ENCODE measurements at places on chromosomes 3 and 15.

DNA sequence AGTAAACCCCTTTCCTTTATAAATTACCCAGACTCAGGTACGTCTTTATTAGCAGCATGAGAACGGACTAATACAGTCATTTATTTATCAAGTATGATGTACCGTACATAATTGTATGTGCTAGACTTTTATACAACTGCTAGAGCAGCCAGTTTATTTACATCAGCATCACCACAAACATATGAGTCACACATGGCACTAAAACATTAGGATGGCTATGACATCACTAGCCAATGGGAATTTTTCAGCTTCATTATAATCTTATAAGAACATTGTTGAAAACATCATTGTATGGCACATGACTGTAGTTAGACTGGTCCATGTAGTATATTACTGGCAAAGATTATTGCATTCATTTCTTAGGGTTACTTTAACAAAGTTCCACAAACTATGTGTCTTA lies 121.7 kb downstream of the ZMAT3 start:
- no peak for DNase-seq

- DNase-seq = no peak
Measured at GRCh38 chr3:159775372-159775961, 213.2 kb upstream of the IL12A start.

DNA sequence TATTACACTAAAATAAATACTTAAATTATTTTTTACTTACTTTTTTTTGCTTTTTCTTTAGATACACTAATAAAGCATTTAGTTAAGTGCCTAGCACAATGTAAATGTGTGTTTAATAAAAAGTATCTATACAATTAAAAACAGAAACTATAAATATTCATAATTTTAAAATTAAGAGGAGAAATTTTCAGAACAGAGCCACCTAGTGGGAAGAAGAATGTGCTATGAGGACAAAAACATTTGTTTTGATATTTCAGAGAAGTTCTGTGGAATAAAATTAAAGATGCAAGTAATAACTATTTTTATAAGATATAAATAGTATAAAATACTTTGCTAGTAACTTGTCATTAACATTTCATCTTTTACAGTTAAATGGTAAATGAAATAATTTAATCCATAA lies 33.6 kb upstream of the PLSCR5 start:
- no peak for DNase-seq

- peak; percentile 17 for DNase-seq
Measured at GRCh38 chr3:42345811-42346210, 64.6 kb downstream of the LYZL4 start.

- no peak for DNase-seq
Measured at GRCh38 chr3:174325834-174326700, 533.1 kb upstream of the NAALADL2 start.

DNA sequence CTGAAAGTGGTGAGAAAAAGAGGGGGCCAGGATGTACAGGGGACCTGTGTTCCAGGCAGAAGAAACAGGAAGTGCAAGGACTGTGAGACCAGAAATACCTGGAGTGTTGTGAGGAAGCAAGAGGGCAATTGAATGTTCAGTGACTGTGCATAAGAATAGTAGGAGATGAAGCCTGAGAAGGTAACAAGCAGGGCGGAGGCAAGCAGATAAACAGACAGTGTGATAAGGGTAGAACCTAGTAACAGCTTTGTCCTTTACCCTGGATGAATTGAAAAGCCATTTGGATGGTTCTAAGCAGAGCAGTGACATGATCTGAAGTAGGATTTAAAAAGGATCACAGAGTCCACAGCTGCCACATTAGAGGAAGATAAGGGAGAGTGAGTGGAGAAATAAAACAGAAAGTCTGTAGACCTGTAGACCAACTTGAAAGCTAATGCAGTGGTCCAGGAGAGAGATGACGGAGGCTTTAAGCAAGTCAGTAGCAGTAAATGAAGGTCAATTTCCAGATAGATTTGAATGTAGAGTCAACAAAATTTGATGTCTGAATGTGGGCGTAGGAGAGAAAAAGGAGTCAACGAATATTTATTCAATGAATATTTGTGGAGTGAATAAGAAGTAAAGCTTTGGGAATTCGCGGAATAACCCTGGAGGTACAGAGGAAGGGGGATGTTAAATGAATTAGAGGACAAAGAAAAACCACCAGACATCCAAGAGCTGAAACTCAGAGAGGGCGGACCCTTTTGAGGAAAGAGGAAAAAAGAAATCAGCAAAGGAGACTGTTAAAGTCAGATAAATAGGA lies 4.2 kb upstream of the PLOD2 start:
- DNase-seq = no peak

GRCh38 chr15:64961013-64961412 lies 28.7 kb downstream of the SPG21 start:
- no peak for DNase-seq

DNA sequence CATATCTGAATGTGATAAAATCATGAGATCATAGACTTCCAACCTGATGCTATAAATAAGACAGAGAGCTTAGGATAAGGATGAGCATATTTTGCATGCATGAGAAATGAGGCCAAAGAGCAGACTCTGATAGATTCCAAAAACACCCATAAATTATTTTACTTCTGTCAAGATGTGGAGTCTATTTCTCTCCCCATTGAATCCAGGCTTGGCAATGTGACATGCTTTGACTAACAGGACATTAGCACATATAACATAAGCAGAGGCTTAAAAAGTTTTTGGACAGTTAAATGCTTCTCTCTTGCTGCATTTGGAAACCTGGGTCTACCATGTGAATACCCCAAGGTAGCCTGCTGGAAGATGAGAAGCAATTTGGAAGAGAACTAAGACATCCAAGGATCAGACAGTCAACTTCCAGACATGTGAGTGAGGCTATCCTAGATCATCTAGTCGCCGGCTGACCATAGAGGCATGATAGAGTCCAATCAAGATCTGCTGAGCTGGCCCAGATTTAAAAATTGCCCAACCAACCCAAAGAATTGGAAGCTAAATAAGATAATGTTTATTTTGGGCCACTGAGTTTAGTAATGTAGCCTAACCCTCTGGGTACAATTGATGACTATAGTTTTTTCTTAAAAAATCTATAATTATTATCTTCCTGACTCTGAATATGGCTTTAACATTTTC lies 30.3 kb downstream of the MYLK start:
- no peak for DNase-seq

- no peak for DNase-seq
Measured at GRCh38 chr3:178308771-178309170, 227.5 kb upstream of the KCNMB2 start.

- no peak for DNase-seq
Measured at GRCh38 chr3:74542441-74542840, 72.0 kb downstream of the CNTN3 start.

DNA sequence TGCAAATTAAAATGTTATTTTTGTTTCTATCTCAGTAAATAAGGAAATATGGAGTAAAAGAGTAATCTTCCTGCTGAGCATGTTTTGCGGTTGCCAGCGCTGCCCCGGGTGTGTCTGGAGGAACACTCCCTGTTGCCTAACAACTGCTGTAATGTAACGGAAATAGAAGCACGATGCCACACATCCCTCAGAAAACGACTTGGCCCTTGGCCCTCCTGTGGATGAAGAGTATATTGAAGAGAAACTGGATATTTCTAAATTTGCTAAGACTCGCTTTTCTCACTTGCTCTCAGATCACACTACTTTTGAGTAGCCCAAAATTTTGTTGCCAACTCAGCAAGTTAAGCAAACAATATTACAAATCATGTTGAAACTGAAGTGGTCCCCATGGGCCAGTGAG lies 18.9 kb downstream of the CX3CR1 start:
- peak; percentile 98 for DNase-seq

- DNase-seq = peak; percentile 39
Measured at GRCh38 chr3:186589121-186589520, 18.6 kb downstream of the DNAJB11 start.

DNA sequence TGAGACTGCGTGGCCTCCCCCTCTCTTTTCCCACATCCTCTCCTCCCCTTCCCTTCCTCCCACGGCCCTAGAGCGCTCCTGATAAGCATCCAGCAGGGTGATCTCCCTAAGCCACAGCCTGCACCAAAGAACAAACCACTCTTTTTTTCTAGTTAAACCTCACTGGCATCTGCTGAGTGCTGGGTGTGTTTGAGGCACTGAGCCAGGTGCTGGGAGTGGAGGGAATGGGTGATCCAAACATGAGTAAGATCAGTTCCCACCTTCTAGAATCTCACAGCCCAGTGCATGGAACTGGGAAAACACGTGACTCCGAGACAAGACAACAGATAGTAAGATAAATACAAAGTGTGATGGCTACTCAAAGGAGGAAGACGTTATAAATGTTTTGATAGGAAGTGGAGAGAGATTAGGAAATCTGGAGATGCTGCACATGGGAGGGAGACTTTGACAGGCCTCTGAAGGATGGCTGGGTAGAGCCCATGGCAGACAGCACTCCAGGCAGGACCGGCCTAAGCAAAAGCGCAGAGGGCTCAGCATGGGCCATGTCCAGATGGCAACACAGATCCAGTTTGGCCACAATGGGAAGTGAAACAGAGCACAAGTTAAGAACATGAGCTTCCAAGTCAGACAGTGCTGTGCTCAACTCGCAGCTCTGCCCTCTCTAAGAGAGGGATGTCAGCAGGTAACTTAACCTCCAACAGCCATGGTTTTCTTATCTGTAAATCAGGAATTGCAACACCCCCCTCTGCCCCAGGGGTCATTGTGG lies 55.6 kb downstream of the CCR3 start:
- peak; percentile 99 for DNase-seq

DNA sequence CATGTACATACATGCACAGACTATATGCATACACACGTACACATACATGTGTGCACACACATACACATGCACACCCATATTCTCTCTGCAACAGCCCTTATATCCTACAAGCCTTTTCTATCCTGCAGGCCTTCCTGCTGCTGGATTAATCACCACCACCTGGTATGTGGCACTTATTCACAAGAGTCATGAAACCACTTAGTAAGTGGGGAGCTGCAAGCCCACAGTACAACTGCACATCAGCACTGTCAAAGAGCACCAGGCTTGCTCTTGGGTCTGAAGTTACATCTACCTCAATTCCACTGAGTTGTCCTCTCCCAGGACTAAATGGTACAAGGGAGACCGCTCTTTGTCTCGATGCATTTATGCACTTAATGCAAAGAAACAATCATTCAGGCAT lies 233.2 kb downstream of the KLF13 start:
- no peak for DNase-seq

GRCh38 chr3:138638641-138639040 lies 30.1 kb downstream of the FAIM start:
- no peak for DNase-seq

DNA sequence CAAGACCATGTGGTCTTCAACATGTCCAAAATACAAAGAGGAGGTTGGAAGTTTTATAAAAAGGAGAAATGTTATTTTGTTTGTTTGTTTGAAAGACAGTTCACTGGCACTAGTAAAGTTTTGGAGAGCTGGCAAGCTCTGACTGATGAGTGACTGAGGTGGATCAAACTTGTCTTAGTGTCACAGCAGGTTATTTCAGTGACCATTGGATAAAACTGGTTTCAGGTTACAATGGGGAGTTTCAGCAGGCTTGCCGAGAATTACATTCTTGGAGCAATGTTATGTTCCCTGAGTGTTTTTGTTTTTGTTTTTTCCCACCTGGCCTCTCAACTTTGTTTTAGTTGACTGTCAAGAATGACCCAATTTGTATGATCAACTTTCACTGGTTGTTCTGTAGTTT lies 414.5 kb upstream of the ARHGEF26 start:
- DNase-seq = no peak

DNA sequence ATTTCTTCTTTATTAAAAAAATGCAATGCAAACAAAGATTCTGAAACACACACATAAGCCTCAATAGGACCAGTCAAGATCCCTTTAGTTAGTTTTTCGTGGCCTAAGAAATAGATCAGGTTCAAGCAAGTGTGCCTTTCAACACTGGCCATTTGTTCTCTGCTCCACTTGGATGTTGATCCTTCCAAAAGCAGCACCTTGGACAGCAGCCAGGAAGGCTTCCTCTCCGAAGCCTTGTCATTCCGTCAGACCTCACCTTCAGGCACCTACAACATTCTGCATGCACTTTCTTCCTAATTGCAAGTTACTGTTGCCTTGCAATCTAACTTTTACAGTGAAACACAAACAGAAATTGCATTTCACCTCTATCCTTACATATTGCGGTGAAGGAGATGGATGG lies 155.9 kb upstream of the FEZF2 start:
- no peak for DNase-seq

DNA sequence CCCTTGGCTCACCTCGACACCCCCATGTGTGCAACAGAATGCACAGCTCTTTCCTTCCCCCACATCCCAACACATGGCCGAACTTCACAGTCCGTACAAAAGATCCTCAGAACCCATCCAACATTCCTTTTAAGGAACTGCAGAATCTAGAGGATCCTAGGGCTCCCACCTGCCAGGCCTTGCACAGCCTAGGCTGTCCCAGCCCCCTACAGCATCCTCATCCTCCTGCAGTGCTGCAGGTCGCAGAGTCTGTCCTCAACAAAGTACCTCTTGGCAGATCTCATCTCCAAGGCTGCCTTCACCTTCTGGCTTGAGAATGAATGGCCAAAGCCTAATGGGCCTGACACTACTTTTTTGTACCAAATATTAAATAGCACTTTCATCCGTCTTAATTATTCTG lies 19.8 kb downstream of the PRR23E start:
- no peak for DNase-seq

DNA sequence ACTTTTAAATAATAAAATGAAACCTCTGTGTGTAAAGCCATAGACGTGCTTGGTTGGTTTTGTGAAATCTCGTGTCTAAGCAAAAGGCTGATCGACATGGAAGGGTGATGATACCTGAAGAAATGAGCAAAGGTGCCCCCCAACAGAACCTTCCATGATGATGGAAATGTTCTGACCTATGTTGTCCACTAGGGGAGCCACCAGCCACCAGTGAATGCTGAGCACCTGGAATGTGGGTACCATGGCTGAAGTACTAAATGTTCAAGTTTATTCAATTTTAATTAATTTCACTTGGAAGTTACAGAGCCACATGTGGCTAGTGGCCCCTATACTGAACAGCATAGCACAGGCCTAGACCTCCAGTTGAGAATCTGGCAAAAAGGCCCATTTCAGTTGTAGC lies 158.8 kb downstream of the POLR2M start:
- DNase-seq = no peak

DNA sequence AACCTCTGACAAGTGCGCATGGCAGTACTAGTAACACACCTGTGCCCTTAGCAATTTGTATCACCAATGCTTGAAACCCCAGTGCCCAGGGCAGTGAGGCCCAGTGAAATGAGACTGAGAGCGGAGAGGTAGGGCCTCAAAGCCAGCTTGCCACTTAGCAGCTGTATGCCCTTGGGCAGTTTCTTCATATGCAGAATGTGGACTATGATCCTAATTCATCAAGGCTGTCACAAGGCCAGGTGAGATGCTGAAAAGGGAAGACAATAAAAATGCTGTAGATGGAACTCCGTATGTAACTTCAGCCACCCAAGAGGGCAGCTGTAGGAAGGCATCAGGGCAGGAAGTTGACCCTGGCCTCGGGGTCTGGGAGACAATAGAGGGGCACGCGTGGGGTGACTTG lies 74.4 kb downstream of the KY start:
- DNase-seq = no peak

- DNase-seq = no peak
Measured at GRCh38 chr15:22989576-22990477, 9.7 kb upstream of the CYFIP1 start.

GRCh38 chr3:159634483-159634882 lies 354.2 kb upstream of the IL12A start:
- no peak for DNase-seq

All from MV-4-11 (cell line).